ENCODE measurements at places on chromosomes 3 and 15.

DNA sequence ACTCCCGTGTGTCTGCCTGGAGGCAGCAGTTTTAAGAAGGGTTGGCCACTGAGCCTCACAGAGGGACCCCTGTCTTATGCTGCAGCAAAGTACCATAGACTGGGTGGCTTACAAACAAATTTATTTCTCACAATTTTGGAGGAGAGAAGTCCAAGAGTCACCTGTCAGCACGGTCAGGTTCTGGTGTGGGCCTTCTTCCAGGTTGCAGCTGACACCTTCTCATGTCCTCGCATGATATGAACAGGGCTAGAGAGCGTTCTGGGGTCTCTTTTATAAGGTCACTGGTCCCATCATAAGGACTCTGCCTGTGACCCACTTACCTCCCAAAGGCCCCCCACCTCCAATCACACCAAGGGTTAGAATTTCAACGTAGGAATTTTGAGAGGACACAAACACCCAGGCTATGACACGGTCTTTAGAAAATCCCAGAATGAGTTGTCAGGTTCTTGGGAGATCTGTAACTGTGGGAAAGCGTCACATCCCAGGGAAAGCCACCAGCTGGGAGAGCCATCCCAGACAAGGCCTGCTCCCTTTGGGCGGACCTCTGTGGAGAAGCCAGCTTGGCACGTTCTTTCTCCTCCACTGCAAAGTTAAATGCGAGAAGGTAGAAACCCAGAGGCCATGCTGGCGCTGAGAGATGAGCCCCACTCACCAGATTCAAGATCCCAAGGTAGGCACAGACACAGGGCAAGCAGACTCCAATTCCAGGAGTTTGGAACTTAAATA is at the start of gene FBXW12:
TSS of gene FBXW12 (plus strand) at position 569 of the 726 bp plus-strand sequence. CDS start 549 bp downstream, outside the sequence.
- DNase-seq: no peak

DNA sequence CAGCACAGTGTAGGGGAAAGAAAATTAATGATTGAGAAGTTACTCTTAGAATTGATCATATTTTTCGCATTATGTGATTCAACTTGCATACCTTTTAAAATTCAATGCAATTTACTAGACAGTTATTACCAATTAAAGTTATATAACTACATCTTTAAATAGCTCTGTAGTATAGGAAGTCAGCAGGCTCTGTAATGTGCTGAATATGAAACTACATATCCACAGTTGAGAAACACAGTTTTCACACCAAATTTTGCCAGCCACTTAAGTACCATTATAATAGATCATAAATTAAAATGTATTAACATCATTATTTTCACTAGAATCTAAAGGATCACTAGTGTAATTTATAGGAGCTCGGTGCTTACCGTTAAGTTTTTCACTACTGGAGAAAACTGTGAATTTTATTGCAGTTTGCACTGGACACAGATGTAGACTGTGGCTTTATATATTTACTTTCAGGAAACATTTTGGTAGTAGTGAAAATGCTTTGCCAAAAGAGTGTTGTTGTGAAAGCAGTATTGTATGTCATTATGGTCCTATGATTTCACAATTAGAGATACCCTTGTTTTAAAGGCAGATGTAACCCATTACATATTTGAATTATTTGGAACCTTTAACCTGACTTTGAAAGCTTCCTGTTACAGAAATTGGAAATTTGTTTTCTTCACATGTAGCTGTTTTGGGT is 113.6 kb downstream of the PLCL2 start:
- DNase-seq: no peak

DNA sequence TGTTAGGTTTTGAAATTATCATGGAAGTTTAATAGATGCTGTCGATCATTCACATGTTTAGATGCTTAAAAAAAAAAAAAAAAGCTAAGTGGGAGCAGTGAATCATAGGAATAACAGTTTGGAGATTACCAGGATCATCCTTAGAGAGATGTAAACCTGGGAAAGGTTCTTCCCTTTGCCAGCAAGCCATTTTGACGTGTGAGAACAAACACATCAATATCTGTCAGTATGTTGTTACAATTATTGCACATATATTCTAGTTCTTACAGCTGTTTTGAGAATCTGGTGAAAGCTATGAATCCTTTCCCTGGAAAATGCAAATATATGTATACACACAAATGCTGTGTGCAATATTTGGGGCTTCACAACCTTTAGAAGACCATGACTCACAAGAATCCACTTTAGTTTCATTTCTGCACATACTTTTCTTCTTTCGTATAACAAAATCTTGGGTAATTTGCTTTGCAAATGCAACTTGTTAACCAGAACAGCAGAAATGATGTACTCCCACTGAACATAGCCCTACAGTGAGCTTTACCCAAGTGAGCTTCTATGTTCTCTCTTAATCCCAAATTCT is 12.0 kb downstream of the NFKBIZ start:
- DNase-seq: no peak

GRCh38 chr3:9912294-9912935 is 4.5 kb upstream of the IL17RC start:
- DNase-seq: no peak

DNA sequence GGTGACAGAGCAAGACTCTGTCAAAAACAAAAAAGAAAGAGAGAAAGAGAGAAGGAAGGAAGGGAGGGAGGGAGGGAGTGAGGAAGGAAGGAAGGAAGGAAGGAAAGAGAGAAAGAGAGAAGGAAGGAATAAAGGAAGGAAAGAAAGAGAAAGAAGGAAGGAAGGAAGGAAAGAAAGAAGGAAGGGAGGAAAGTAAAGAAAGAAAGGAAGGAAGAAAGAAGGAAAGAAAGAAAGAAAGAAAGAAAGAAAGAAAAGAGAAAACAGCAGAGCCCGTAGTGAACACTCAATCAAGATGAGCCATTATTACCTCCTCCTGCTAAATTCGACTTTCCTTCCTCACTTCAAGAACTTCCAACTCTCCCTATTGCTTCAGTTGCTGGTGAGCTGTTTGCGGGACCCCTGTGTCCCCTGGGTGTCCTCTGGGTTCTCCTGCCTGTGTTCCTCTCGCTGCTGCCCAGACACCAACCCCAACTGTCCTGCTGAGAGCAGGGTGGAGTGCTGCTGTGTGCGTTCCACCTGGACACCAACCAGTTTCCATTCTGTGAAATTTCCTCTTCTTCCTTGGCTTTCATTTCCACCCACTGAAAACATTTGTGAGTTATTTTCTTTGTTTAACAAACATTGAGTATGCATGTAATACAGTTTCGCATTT is 266.4 kb downstream of the FAM43A start:
- no peak for DNase-seq

DNA sequence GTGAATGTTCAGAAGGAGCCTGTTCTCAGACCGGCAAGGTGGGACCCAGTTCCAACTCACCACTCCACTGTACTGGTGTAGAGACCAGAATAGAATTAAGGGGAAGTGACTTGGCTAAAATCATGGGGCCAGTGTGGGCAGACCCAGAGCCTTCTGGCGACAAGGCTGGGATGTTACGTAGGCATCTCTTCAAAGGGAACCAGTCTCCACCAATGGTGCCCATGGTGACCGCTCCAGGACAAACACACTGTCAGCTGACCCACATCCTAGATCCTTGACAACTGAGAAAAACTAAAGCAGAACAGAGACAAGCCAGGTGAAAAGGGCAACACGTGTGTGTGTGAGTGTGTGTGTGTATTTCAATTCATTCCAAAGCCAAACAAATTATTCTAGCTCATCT is 321.7 kb upstream of the FRG2C start:
- DNase-seq: no peak

- DNase-seq: no peak
Observed at GRCh38 chr3:109923431-109923830, 586.1 kb upstream of the DPPA4 start.

GRCh38 chr3:118544458-118544857 is 490.2 kb downstream of the IGSF11 start:
- DNase-seq: no peak

GRCh38 chr3:18410205-18410604 is 14.9 kb downstream of the SATB1 start:
- no peak for DNase-seq

DNA sequence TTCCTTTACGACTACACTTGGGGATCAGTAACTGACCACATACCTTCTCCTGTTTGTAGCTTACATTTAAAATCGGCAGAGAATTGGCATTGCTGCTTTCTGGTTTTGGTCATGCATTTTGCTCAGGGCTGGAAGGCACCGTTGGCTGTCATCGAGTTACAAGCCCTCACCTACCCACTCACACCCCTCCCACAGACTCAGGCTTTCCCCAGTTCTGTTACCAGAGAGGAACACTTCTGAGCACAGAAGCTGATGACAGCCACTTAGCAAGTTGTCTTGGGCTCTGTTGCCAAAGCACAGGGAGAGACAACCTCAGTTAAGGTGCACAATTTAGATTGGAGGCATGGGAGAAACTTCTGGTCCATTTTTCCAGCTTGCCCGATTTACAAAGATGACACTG is 204.8 kb upstream of the TOPAZ1 start:
- DNase-seq: no peak

DNA sequence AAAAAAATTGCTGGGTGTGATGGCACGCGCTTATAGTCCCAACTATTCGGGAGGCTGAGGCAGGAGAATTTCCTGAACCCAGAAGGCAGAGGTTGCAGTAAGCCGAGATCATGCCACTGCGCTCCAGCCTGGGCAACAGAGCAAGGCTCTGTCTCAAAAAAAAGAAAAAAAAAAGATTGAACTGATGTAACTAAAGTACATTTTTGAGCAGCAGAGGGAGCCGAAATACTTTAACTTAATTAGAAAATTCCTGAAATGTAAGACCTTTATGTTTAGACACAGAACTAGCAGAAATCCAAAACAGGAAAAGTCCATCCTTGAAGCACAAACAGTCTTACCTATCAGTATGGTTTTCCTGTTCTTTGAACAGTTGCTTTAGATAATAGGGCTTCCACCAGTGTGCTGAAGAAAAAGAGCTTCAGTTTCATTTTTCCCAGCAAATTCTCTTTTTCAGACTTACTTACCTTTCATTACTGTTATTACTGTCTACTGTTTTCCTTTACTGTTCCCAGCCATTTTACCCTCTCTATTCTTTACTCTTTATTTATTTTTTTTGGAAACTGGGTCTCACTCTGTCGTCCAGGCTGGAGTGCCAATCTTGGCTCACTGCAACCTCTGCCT is 33.4 kb upstream of the ZNF609 start:
- no peak for DNase-seq

Data from left ventricle myocardium inferior (tissue), 1 donor.